Neural crest cell (in vitro differentiated cells): ENCODE measurements at places on chromosomes 3 and 15. TPM values are rescaled to one million over a fixed set of nuclear protein-coding genes. Genes with fewer than 3 reads are reported as not detected.

- no peaks in the 10 kb centered on the region for H3K36me3 ChIP-seq
- no peak for DNase-seq
- H3K27ac ChIP-seq, result no peak overlapping the region
- no peaks in the 10 kb centered on the region for H3K4me1 ChIP-seq
Measured at GRCh38 chr3:53109190-53109589, 21.0 kb downstream of the RFT1 start.

- H3K36me3 ChIP-seq, result no peaks in the 10 kb centered on the region
- no peaks in the 10 kb centered on the region for H3K27me3 ChIP-seq
- H3K4me3 ChIP-seq, result no peak overlapping the region
- no peaks in the 10 kb centered on the region for H3K4me1 ChIP-seq
- H3K27ac ChIP-seq, result no peak overlapping the region
- no peak for DNase-seq
Measured at GRCh38 chr15:77974098-77974414, 103.5 kb downstream of the TBC1D2B start.

DNA sequence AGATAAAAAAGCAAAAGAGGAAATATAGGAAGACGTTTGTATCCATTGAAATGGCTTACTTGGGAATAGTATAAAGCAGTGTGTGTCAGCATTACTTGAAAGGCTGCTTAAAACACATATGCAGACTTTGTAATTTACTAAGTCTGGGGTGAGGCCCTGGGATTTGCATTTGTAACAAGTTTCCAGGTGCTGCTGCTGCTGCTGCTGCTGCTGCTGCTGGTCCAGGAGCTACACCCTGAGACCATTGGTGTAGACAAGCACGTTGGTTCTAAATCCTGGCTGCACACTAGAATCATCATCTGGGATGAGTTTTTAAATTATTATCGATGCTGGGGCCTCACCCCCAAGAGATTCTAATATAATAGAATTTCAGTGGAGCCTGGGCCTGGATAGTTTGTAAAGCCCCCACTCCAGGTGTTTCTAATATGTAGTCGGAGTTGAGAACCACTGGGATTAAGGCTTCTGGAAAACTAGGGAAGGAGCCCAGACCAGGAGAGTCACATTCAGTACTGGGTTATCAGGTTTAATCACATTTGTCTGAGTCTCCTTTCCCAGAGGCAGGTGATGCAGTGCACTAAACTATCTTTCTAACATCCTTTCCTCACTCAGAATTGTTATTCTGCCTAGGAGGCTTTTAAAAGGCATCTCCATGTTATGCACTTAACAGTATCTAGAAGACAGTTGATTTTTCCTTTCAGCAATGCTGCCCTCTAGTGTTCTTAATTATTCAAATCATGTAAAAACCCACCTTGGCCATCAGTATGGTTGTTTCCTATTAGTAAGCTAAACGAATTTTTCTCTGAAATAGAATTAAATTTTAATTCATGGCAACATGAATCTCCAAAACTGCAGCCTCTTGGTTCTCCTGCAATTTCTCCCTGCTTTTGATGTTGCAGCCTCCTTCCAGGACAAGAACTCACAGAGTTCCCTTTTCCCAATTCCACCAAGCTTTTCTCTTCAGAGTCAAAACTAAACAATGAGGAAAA is 45.4 kb downstream of the SSR3 start:
- H3K27ac ChIP-seq, result no peak overlapping the region
- H3K4me3 ChIP-seq, result no peak overlapping the region
- no peaks in the 10 kb centered on the region for H3K27me3 ChIP-seq

DNA sequence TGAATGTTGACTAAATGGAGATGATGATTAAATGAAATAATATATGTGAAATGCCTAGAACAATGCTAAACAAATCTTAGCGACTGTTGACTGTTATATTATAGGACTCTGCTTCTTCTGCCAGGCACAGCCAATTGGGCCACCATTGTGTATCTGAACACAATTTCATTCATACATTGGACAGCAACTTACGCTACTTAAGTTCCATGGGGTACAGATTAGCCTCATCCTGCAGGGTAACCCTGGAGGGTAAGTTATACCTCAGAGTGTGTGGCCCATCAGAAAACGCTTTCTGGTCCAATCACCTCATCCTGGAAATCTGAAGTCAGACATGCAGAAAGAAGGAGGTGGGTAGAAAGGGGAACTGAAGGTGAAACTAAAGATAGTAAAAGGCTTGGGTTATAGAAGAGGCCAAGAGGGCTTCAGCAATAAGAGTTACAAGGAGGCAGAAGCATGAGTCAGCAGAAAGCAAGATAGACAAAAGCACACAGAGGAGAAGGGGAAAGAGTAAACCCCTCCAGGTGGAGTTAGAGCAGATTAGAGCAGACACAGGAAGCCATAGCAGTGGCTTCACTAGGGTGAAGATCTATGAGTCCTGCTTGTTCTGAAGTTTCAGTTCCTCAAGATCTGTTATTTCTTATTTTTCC is 119.3 kb upstream of the SLC24A5 start:
- H3K4me1 ChIP-seq, result peaks cover 6% of the 10 kb centered on the region
- H3K4me3 ChIP-seq, result no peak overlapping the region
- H3K36me3 ChIP-seq, result no peaks in the 10 kb centered on the region
- H3K27ac ChIP-seq, result no peak overlapping the region

DNA sequence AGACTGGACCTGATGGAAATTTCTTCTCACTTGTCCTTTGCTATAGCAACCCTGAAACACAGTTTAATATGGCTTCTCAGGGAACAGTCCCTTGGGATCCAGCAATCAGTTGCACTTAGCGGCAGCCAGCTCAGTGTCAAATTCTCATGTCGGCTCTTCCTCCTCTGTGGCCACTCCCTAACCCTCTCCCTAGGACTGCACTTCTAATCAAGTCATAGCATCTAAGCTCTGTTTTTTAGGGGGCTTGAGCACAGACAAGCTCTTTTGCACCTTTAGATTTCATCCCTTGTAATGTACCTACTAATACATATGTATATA is 250.5 kb upstream of the TLE3 start:
- peaks cover 4% of the 10 kb centered on the region for H3K27me3 ChIP-seq
- no peak overlapping the region for H3K27ac ChIP-seq
- DNase-seq, result no peak
- no peaks in the 10 kb centered on the region for H3K36me3 ChIP-seq

Gene IL5RA
- total RNA-seq, result not detected in 2 replicates

Gene GPR149
- total RNA-seq, result not detected in 2 replicates

Gene BFSP2
- total RNA-seq, result not detected in 2 replicates

Gene AQR
- total RNA-seq, result 36.8 and 40.5 TPM in 2 replicates

Gene RTP4
- total RNA-seq, result not detected in 2 replicates

Gene SLC22A14
- not detected in 2 replicates for total RNA-seq
